Cardiac septum (tissue), 1 donor: ENCODE measurements at places on chromosomes 2 and 18.

GRCh38 chr2:64646007-64646880 is 7.5 kb downstream of the SERTAD2 start:
- peak; percentile 94 for DNase-seq

GRCh38 chr2:43041661-43042360 is 184.6 kb downstream of the ZFP36L2 start:
- no peak for DNase-seq

GRCh38 chr2:30165617-30166016 is 18.8 kb downstream of the YPEL5 start:
- no peak for DNase-seq

DNA sequence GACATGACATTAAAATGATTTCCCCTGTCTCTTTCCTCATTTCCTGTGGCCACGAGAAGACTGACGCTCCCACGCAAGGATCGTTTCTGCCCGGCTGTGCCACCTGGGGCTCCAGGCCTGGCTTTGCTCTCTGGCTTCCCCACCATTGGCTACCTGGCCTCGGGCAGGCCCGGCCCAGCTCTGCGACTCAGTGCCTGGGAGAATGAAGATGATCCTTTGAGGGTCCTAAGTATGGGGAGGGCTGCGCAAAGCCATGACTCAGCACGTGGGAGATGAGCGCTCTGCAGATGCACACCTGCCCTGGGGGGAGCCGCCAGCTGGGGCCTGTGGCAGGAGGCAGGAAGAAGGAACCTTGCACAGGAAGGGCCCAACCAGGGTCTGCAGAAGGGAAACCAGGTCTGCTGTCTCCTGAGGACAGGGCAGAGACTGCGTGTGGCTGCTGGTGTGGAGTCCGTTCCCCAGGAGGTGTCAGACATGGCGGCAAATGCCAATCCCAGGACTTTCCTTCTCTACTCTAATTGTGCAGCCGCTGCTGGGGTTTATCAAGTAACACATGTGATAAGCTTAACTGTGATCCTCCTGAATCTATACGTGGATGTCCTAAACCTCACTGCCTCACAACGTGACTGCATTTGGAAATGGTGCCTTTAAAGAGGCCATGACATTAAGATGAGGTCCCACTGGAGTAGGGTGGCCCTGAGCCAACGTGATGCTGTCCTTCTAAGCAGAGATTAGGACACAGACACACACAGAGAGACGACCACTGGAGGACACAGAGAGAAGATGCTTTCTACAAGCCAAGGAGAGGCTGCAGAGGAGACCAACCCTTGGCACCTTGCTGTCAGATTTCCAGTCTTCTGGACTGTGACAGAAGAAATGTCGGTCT is 32.9 kb downstream of the MBP start:
- DNase-seq: no peak

- DNase-seq: no peak
These were observed 951.1 kb upstream of the CNTNAP5 start for GRCh38 chr2:123073956-123074355.

DNA sequence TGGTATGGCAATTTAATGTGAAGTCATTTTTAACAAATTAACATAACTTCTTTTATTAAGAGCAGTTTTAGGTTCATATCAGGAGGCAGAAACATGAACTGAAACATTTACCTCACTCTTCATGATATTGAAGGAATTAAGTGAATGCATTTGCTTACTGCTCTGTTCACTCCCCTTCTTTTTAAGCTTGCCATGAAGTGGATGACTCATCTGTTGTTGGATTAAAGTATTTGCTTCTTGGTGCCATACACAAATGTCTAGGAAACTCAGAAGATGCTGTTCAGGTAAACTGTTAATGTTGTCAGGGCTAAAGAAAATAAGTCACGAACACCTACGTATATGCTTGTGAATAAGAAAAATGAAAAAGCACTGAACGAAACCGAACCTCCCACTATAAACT is 10.2 kb upstream of the CABYR start:
- DNase-seq: no peak

DNA sequence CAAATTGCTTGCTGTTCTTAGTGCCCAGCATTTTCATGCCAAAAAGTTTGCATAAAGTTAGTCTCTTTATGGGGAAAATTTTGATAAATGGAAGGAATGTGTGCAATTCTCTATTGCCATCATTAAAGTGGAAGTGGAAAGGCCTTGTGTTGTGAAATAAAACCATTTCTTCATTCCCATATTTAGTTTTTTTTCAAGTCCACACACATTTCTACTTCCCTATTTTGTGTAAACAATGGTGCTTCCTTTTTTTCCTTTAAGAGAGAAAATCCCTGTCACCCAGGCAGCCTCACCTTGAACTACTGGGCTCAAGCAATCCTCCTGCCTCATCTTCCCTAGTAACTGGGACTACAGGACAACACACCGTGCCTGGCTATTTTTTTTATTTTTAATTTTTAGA is 42.3 kb upstream of the NCOA1 start:
- no peak for DNase-seq

- DNase-seq: no peak
These were observed 167.2 kb upstream of the PIEZO2 start for GRCh38 chr18:11316546-11316945.

DNA sequence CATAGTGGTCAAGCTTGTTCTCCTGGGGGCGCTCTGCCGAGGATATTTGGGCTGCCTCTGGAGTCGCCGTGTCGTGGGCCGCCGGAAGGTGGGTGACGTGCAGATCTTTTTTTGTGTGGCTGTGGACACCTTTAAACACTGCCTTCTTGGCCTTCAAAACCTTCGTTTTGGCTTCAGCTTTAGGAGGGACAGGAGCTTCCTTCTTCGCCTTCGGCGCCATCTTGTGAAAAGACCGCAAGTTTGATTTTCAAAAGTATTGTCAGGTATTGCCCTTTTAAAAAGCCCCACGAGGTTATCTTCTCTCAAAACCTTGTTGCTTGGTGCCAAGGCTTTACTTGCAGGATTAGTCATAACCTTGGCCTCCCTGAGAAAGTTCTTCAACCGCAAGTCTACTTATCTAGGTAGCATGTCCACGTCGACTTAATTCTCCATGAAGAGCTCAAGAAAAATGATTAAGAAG is 20.8 kb downstream of the LAMA3 start:
- no peak for DNase-seq

GRCh38 chr2:113201496-113202304 is 27.9 kb downstream of the PSD4 start:
- peak; percentile 49 for DNase-seq

GRCh38 chr2:240792629-240793312 is 27.2 kb downstream of the KIF1A start:
- DNase-seq: no peak

GRCh38 chr2:134225841-134226240 is 28.0 kb upstream of the MGAT5 start:
- no peak for DNase-seq

DNA sequence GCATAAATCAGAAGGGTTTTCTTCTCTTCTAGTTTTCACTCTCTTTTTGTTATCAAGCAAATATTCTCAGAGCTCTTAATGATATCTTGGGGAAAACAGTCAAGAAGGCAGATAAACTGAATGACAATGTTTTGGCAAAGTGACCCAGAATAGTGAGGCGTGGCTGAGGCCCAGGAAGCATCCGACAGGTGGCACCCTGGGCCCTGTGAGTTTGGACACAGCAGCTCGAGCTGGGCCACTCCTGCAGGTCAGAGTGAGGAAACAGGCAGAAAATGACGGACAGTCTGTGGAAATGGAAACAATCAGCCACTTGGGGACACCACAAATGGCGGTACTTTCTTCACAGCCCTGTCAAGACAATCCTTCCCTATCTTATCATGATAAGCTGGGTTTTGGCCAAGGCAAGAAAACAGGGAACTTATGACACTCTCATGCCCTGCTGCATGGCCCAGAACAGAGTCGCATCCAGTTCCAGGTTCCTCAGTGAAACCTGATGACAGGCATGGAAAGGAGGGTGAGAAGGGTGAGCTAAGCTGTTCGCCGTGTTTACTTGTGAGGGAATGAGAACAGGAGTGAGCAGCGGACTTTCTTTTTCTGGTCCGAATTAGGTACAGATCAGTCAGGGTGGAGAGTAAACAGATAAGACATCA is 32.1 kb downstream of the MRPL44 start:
- no peak for DNase-seq

- no peak for DNase-seq
These were observed 38.7 kb upstream of the DDX18 start for GRCh38 chr2:117775703-117776219.
